Uterus (tissue), 4 donors: ENCODE measurements at places on chromosomes 6 and 20. TPM values are rescaled to one million over a fixed set of nuclear protein-coding genes. Genes with fewer than 3 reads are reported as not detected.
A peak's percentile ranks its signal among the peaks of the same experiment; 100 is the strongest.

DNA sequence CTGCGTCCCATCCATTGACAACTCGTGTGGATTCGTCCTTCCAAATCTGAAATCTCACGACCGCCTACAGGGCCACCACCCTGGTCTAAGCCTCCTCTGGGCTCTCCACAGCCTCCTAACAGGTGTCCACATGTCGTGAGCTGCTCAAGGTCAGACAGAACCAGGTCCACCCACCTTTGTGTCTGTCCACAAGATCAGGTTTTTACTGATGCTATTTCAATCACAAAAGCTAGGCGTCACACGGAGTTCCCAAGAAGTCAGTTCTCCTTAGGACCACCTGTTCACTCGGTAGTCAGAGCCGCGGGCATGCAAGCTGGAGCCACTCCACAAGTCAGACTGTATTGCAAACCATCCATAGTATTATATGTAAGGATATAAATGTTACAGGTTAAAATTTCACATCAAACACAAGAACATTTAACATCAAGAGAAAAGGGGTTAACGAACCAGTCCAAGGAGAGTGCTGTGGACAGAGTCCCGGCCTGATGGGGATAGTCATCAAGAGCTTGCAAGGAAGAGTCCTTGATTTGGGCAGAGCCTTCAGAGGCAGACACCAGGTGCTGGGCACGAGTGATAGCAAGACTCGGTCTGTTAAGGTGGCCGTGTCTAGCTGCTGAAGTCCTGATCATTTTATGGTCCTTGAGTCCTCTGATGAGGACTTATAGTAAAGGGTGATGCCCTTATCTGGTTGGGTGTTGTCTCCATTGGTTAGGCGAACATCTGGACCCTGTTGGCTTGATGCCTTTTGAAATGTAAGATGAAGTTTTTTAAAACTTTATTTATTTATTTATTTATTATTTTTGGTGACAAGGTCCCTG lies 731 bp upstream of the DNPH1 start:
- no peak for DNase-seq

- DNase-seq = no peak
Observed at GRCh38 chr6:167056370-167056769, 57.2 kb downstream of the CEP43 start.

GRCh38 chr6:36873612-36874442 lies 776 bp downstream of the PPIL1 start:
- peak; percentile 37 for DNase-seq

DNA sequence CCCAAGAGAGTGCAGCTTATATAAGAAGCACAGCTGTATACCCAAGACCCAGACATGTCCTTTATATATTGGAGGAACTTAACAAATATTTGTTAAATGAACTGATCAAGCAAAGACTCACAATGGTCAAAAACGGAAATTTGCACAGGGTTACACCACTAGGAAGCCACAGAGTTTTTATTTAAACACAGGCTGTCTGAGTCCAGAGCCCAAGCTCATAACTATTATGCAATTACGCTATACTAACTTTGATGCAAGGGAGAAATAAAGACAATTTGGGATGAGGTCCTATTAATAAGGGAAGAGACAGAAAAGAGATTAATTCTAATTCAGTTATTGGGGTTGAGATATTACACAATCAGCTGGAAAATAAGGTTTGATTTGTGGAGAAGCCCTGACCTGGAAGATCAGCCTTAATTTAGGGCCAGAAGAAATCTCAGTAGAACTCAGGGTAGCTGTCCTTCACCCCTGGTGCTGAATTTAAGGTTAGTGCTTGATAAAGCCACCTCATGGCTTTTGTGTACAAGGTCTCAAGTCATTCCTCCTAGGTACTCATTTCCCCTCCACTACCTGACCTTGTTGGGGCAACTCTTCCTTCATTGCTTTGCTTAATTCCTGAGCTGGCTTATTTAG lies 10.5 kb upstream of the ZNF334 start:
- DNase-seq = no peak

- DNase-seq = no peak
Observed at GRCh38 chr6:73722318-73723060, 26.5 kb downstream of the CD109 start.

GRCh38 chr6:83119742-83120300 lies 52.4 kb downstream of the DOP1A start:
- no peak for DNase-seq

GRCh38 chr6:136037242-136037875 lies 185.9 kb downstream of the PDE7B start:
- DNase-seq = no peak

The HSPA1B gene
- total RNA-seq = 268 TPM

The HTR1B gene
- not detected for total RNA-seq

The RSPH4A gene
- 15.9 TPM for total RNA-seq

The SERPINB1 gene
- total RNA-seq = 25.3 TPM

The LYRM4 gene
- total RNA-seq = 4.1 TPM
